ENCODE measurements at places on chromosomes 1 and 21.

GRCh38 chr1:5891137-5891536, 101.1 kb downstream of the NPHP4 start:
- DNase-seq: no peak

DNA sequence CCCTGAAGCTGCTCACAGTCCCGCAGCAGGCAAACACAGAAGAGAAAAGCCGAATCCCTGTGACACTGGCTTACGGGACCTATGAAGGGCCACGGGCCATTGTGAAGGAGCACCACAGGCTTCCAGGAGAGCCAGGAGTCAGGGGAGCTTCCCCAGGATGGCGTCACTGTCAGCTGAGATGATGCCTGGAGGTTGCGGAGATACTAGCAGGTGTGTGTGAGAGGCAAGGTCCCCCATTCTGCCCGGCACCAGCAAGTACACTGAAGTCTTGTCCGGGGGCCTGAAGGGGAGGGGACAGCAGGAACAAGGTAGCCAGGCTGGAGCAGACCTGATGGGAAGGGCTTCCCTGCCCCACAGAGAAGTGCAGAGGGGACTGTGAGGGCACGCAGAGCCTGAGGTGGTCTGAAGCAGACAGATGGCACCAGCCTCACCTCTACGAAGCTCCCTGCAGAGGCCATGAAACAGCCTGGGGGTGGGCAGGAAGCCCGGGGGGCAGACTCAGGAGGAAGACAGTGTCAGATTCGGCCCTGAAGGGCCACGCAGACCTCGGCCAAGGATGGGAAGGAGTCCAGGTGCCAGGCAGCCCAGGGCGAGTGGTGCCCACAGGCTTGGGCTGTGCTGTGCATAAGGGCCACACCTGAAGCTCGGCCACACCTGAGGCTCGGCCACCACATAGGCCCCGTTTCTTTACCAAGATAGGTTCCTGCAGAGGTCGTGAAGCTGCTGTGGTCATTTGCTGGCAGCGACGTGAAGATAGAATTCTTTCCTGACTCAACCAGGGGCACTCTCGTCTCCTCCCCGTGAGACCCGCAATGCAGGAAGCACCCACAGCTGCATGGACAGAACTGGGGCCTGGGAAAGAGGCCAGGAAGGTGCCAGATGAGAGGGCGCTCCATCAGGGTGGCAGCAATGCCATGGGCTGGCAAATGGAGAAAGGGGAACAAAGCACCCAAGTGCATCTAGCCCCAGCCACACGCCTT, 10.1 kb downstream of the TCP10L start:
- DNase-seq: no peak

DNA sequence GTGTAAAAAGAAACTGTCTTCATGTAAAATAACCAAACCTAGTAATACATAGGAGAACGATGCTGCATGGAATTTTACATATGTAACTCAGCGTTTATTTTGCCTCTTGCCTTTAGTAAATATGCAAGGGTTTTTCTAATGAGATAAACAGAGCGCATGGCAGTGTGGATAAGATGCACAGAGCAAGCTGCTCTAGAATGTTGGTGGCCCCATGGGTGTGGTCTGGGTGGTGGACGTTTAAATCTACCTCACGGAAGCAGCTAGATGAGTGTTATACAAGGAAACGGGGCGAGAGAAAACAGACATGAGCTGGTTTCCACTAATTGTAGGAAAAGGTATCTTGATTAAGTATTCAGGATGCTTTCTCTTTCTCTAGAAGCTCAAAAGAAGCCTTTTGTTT, 205.9 kb downstream of the DSCAM start:
- DNase-seq: no peak

DNA sequence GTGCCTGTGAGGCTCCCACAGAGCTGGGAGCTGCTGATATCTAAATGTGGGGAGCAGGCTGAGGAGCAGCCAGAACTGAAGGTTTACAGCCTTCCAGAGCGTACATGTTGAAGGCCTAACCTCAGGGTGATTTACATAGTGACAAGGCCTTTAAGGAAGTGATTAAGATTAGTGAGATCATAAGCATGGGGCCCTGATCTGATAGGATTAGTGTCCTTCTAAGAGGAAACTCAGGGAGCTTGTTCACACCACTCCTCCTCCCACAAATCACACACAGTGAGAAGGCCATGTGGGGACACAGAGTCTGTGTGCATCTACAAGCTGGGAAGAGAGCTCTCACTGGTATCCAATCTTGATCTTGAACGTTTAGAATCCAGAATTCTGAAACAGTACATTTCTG, 92.3 kb upstream of the NBPF6 start:
- no peak for DNase-seq

- no peak for DNase-seq
Measured at GRCh38 chr1:58460469-58460868, 86.1 kb downstream of the OMA1 start.

DNA sequence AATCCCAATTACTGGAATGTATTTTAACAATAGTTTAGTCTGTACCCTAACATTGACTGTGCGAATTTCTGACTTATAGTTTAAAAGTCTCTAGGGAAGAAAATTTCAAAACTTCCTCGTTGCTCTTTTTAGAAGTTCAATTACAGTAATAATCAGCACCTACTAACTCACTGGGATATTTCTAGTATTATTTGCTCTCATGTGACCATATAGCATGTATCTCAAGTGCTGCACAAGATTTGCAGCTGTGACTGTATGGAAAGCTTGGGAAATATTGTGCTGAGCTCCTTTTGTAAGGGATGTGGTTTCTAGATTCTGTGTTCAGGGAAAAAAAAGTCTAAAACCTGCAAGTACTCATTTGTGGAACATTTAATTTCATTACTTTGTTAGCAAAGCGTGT, 153.1 kb downstream of the ST6GALNAC3 start:
- DNase-seq: no peak

All from GM04504 (cell line).